ENCODE measurements at places on chromosomes 13 and 19. TPM values are rescaled to one million over a fixed set of nuclear protein-coding genes. Genes with fewer than 3 reads are reported as not detected.

PLEKHJ1 gene
- 106 TPM for total RNA-seq

GAPDHS gene
- not detected for total RNA-seq

ZNF571 gene
- 1.2 TPM for total RNA-seq

BRME1 gene
- 0.17 TPM for total RNA-seq

ZNF507 gene
- total RNA-seq: 5.4 TPM

ADGRE2 gene
- 1.7 TPM for total RNA-seq

SPACA4 gene
- not detected for total RNA-seq

CFD gene
- 7.6 TPM for total RNA-seq

COMP gene
- not detected for total RNA-seq

NKG7 gene
- total RNA-seq: not detected

POGLUT2 gene
- 24.0 TPM for total RNA-seq

C19orf73 gene
- total RNA-seq: 2.2 TPM

ACER1 gene
- total RNA-seq: 0.15 TPM

TNFSF9 gene
- 0.67 TPM for total RNA-seq

APOC1 gene
- total RNA-seq: 15.8 TPM

PINLYP gene
- total RNA-seq: 7.3 TPM

KLK15 gene
- not detected for total RNA-seq

CD33 gene
- total RNA-seq: not detected

VSTM2B gene
- total RNA-seq: not detected

CYP4F2 gene
- not detected for total RNA-seq

CATSPERD gene
- not detected for total RNA-seq

DCT gene
- not detected for total RNA-seq

NAPSA gene
- total RNA-seq: 0.45 TPM

RINL gene
- total RNA-seq: 3.9 TPM

SIGLEC14 gene
- not detected for total RNA-seq

IGFL3 gene
- total RNA-seq: not detected

ACTMAP gene
- 3.9 TPM for total RNA-seq

ADM5 gene
- 0.74 TPM for total RNA-seq

FCAR gene
- not detected for total RNA-seq

ETV2 gene
- total RNA-seq: 1.5 TPM

CGB1 gene
- 2.9 TPM for total RNA-seq

HNRNPM gene
- total RNA-seq: 69.4 TPM

ZNF90 gene
- total RNA-seq: 1.6 TPM

ENOX1 gene
- total RNA-seq: 0.84 TPM

ZNF845 gene
- total RNA-seq: 3.4 TPM

FBN3 gene
- total RNA-seq: not detected

OR7D2 gene
- total RNA-seq: not detected

SLC10A2 gene
- total RNA-seq: not detected

ZNF296 gene
- total RNA-seq: 0.17 TPM

NXNL1 gene
- not detected for total RNA-seq

MAB21L1 gene
- 0.30 TPM for total RNA-seq

ZNF583 gene
- 1.2 TPM for total RNA-seq

SIGLEC12 gene
- total RNA-seq: not detected

SLITRK5 gene
- total RNA-seq: 4.9 TPM

ICAM4 gene
- 4.6 TPM for total RNA-seq

PCDH9 gene
- total RNA-seq: 4.6 TPM

SYCN gene
- not detected for total RNA-seq

XPO4 gene
- 13.7 TPM for total RNA-seq

MEIOSIN gene
- not detected for total RNA-seq

CPAMD8 gene
- 0.45 TPM for total RNA-seq

LYPD5 gene
- total RNA-seq: 0.89 TPM

MEF2B gene
- 0.15 TPM for total RNA-seq
